ENCODE measurements at places on chromosomes 12 and 14. TPM values are rescaled to one million over a fixed set of nuclear protein-coding genes. Genes with fewer than 3 reads are reported as not detected.

GRCh38 chr12:98422359-98422758 is 93.0 kb upstream of the TMPO start:
- DNase-seq: peak; percentile 42

Gene INHBE
- total RNA-seq: not detected

DNA sequence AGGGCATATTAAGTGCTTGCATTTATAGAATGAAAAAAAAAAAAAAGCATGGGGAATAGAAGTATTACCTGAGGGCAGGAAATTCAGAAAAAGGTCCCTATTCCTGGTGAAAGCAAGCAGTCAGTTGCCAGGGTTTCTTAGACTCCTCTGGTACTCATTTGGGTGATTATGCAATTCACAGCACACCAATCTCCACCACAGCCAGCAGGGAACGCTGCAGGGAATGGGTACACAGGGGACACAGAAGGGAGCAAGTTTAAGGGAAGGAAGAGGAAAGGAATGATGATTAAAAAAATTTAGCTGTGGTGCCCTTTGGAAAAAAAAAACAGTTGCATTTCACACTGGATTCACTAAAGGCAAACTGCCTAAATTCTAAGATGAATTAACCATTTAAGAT is 14.2 kb downstream of the BLTP3B start:
- no peak for DNase-seq

Gene KLRC2
- total RNA-seq: not detected

- DNase-seq: no peak
Measured at GRCh38 chr14:48401321-48401720, 725.9 kb upstream of the MDGA2 start.

DNA sequence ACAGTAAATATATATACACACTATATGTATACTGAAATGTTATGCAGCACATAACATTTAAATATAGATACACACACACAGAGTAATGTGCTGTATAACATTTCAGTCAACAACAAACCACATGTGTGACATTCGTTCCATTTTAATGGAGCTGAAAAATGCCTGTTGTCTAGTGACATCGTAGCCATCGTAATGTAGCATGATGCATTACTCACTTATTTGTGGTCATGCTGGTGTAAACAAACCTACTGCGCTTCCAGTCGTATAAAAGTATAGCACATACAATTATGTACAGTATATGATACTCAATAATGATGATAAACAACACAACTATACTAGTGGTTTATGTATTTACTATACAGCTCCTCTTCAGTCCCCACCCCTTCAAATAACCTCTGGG is 119.0 kb upstream of the SLC38A4 start:
- no peak for DNase-seq

GRCh38 chr12:85874031-85874461 is at the start of gene NTS:
Gene NTS (plus strand): TSS chr12:85874295. CDS start chr12:85874404, 109 bp downstream.
- DNase-seq: no peak

Gene KRT80
- 0.44 TPM for total RNA-seq

Gene E2F7
- 0.47 TPM for total RNA-seq

- no peak for DNase-seq
Measured at GRCh38 chr14:32524609-32525375, 195.7 kb downstream of the AKAP6 start.

GRCh38 chr12:132602572-132603239 is 7.7 kb downstream of the LRCOL1 start:
- peak; percentile 45 for DNase-seq

DNA sequence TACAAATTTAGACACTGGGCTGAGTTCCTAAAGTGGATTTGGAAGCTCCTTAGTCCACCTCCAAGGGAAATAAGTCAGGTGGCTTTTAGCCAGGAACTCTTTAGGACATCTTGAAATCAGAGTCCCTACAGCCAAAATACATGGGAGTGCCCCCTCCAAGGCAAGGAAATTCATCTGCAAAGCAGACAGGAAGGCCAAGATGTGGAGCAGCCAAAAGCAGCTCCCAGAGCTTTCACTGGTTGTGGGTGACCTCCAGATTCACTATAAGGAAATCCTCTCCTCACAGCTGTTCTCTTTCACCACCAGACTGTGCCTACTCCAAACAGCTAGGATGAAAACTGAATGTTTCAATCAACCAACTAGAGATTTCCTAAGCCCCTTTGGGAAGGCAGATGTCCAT is 6.6 kb downstream of the TTC9 start:
- DNase-seq: peak; percentile 62

DNA sequence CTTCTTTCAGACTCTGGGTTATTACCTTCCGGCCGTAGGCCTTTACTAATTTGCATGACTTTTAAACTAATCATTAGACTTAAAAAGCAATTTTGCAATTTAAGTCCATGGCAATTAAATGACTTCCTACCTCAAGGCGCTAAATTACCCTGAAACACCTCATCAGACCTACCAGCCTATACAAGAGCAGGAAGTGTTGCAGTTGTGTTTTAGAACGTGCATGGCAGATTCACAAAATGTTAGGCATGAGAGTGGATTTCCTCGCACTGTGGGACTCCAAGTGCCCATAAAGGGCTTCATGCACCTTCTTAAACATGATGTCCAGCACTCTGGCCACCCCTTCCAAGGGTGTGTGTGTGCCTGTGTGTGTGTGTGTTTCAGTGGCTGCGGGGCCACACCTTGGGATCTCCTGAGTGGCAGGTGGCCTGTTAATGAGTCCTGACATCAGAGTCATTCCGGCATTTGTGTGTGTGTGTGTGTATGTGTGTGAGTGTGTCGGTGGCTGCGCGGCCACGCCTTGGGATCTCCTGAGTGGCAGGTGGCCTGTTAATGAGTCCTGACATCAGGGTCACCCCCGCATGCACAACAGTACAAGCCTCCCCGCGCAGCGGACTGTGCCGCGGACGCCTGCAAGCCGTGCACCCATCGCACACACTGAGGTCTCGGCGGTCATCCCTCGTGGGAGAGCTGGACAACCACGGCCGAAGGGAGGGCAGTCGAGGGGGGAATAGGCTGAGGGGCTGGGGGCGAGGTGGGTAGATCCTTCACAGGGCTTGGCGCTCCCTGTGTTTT is 900 bp downstream of the C2CD5 start:
- peak; percentile 39 for DNase-seq

GRCh38 chr14:88029500-88029899 is 24.6 kb downstream of the GPR65 start:
- DNase-seq: no peak

DNA sequence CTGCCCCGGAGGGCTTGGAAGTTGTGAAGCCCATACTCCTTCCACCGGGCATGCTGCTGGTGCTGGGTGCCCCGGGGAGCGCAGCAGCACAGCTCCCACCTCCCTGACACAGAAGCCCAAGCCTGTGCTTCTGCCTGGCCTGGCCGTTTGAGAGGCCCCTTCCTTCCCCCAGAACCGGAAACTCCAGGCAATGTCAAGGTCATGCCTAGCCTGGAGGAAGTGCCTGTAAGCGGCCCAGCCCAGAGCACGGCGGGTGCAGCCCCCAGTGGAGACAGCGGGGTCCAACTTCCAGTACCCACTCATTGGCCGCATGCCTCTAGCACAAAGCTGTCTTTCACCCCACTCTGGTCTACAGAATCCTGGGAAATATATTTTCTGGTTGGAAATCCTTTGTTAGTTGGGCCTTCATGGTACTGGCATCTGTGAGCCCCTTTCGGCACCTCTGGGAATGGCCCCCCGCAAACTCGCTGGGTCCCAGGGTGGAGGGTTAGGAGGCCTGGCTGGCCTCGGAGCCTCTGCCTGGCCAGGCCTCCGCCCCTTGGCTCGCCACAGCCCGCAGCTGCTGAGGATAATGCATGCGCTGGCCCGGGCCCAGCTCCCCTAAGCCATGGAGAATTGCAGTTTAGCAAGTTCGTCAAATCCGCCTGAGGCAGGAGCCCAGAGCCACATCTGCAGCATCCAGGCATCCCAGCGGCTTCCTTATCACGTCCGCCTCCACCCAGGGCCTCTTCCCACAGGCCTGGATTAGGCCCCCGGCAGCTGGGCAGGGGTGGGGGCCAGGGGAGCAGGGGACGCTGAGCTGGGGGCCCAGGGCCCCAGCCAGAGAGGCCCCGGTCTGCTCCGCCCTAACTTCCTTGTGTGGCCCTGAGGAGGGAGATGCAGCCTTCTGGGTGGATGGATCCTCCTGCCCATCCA is 48.9 kb upstream of the DLK1 start:
- peak; percentile 56 for DNase-seq

- DNase-seq: no peak
Measured at GRCh38 chr12:102167821-102168604, 29.6 kb downstream of the PMCH start.
